ENCODE measurements at places on chromosomes 5 and 9.

- DNase-seq = no peak
Observed at GRCh38 chr5:33479311-33479710, 38.5 kb downstream of the TARS1 start.

DNA sequence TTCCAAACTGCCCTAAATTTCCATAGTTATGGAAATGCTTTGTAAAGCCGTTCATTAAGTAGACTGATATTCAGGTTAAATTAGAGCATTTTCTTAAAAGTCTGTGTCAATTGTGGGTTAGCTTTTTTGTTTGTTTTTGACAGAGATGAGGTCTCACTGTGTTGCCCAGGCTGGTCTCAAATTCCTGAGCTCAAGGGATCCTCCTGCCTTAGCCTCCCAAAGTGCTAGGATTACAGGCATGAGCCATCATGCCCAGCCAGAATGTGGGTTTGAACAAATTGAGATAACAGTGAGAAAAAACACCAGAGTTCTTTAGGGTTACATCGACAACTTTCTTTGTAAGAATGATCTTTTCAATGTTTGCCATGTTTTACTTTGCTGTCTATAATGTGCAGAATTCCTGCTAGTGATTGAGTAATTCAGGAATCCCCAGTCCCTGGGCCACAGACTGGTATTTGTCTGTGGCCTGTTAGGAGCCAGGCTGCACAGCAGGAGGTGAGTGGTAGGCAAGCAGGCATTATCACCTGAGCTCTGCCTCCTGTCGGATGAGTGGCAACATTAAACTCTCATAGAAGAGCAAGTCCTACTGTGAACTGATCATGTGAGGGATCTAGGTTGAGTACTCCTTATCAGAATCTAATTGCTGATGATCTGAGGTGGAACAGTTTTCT lies 80.5 kb downstream of the RAI14 start:
- DNase-seq = no peak

- no peak for DNase-seq
Observed at GRCh38 chr9:91178281-91179236, 183.2 kb downstream of the AUH start.

DNA sequence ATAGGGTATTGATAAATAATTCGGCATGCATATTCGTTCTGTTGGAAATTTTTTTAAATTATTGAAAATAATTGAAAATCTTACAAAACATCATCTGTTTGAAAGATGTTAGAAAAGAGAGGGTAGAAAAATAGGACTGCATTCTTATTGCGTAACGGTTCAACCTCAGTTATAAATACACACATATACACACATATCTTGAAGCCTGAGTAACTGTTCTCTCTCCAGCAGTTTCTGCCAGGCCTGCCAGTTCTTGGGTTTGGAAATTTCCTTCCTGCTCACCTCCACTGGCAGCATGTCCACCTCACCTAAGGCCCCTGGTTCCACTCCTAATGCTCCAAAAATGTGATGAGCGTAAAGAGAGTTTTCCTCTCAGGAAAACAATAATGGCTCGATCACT lies 9.1 kb downstream of the SPATA31E1 start:
- no peak for DNase-seq

DNA sequence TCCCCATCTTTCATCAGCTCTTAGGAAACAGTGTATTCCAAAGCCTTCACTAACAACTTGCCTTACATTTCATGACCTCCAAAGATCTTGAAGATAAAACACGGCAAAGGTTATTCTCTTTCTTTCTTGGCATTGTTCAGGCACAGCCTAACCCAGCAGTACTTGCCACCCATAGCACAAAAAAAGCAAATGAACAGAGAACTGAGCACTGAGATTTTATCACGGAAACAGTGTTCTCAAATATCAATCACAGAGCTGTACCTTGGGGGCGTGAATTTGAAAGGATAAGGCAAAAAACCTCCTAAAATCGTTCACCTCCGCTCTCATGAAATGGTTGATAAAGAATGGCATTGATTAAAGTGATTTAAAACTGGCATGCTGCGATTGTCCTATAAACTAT lies 16.9 kb upstream of the KCNV2 start:
- no peak for DNase-seq

- DNase-seq = no peak
Observed at GRCh38 chr5:140360681-140361479, 886 bp downstream of the SLC4A9 start.

- DNase-seq = no peak
Observed at GRCh38 chr9:4755026-4755609, 14.1 kb upstream of the AK3 start.

DNA sequence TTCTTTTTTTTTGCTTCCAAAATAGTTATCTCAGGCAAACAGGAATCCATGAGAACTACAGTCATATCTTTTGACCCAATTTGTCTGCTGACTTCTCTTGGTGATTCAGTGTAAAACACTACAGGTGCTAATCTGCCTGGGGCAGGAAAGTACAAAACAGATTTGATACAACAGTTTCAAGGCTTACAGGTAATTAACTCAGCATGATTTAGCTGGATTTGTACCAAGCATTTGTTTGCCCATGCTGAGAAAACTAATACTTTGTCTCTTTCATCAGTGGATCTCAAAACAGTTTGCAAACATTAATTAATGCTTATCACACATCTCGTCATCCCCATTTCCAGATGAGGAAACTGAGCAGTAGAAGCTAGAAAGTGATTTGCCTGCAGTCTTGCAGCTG lies 312.5 kb upstream of the SEMA6A start:
- no peak for DNase-seq

GRCh38 chr5:59445741-59446140 lies 447.8 kb downstream of the PDE4D start:
- no peak for DNase-seq

DNA sequence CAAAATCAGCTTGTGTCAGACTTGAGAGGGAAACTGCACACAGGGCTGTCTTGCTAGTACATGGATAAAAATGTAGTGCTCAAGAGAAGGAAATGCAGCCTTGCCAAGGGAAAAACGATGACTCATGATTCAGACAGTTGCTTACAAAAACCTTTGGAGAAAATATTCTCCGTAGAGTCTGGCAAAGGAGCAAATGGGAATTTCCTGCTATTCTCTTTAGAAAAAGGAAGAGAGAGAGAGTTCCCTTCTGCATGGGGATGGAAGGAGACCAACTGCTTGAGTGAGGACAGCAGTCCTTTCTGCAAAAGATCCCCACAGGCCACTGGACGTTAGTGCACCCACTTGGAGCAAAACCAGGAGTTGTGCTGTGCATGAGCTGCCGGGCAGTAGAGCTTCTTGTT lies 7.6 kb downstream of the IFNB1 start:
- no peak for DNase-seq

GRCh38 chr5:77367741-77368140 lies 124.4 kb downstream of the WDR41 start:
- no peak for DNase-seq

DNA sequence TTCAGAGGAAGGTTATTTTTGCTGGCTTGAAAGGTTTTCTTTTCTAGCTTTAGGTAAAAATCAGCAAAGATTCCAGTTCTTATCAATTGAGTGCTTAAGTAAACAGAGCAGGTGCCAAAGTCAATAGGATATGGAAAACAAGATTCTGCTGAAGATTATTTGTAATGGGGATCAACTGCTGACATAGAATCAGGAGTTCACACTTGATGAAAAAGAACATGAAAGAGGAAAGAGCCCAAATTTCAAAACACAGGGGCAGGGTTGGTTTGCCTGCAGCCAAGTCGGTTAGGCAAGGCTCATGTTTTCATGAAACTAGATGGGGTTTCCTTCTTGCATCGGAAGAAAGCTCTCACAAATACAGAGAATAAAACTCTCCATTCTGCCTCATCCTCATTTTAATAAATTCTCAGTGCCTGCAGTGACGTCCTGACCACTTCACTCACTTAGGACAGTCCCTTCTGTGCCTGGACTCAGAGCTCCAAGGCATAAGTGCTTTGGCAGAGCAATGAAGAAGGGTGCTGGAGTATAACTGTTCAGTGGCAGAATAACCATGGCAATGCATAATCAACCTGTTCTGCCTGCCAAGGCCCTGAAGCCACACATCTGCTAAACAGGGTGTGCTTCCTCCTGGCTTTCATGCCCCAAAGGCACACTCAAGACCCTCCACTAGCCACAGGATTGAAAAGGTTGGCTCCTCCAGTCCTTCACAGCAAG lies 179.6 kb downstream of the GNAQ start:
- no peak for DNase-seq

DNA sequence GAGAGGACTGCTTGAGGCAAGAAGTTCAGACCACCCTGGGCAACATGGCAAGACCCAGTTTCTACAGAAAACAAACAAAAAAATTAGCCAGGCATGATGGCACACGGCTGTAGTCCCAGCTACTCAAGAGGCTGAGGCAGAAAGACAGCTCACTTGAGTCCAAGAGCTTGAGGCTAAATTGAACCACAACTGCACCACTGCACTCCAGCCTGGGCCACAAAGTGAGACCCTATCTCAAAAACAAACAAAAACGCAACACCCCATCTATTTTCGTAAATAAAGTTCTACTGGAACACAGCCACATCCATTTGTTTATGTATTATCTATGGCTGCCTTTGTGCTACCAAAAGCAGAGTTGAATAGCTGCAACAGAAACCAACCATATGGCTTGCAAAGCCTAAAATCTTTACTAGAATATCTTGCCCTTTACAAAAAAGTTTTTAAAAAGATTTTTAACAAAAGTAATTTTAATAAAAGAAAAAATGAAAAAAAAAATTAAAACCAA lies 67.5 kb downstream of the SETX start:
- no peak for DNase-seq

- no peak for DNase-seq
Observed at GRCh38 chr5:120479066-120479465, 15.0 kb downstream of the PRR16 start.

DNA sequence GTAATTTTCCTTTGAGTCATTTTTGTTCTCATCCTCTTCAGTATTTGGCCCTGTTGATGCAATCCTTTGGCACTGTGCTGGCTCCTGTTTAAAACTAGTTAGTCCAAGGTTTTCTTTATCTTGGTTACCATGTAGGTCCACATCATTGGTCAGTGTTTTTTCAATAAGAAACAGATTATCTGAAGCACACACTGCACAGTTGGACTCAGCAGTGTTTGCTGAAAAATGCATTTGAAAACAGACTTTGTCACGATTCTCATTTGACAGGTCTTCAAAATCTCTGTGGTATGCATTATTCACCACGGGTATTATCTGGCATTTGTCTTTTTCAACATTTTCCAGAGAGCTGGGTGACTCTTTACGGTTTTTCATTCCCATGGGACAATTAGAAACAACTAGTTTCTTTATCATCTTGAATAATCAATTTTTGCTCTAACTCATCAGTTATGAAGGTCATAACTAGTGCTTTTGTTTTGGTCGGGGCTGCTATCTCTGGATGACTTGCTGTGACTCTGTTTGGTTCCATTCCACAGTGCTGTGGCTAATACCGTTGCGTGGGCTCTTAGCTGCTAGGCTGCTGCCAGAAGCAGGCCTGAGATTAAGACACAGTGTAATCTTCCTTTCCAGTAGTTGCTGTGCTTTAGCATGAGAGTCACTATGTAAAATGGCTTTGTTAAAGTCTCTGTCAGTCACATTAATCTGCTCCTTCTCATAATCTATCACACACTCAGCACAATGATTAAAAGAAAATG lies 36.2 kb downstream of the NUDT12 start:
- DNase-seq = no peak

- DNase-seq = no peak
Observed at GRCh38 chr5:151465476-151465875, 18.1 kb downstream of the SLC36A1 start.

GRCh38 chr9:105047742-105048041 lies 119.7 kb upstream of the ABCA1 start:
- no peak for DNase-seq

DNA sequence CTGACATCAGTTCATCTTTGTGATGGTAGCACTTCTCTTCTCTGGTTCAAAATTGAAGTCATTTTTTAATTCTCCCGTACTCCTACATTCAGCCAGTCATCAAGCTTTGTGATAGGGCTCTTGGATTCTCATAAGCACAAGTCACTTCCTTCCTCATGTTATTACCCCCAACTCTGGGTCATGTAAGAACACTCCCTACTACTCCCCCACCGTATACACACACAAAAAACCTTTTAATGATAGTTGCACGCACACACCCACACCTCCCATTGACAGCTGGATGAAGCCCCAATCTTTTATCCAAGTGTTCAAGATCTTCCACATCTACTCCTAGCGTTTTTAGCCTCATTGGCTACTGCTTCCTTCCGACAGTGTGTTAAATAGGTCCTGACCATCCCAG lies 16.8 kb downstream of the KDM3B start:
- no peak for DNase-seq

GRCh38 chr5:56126487-56127179 lies 106.5 kb downstream of the ANKRD55 start:
- DNase-seq = no peak

DNA sequence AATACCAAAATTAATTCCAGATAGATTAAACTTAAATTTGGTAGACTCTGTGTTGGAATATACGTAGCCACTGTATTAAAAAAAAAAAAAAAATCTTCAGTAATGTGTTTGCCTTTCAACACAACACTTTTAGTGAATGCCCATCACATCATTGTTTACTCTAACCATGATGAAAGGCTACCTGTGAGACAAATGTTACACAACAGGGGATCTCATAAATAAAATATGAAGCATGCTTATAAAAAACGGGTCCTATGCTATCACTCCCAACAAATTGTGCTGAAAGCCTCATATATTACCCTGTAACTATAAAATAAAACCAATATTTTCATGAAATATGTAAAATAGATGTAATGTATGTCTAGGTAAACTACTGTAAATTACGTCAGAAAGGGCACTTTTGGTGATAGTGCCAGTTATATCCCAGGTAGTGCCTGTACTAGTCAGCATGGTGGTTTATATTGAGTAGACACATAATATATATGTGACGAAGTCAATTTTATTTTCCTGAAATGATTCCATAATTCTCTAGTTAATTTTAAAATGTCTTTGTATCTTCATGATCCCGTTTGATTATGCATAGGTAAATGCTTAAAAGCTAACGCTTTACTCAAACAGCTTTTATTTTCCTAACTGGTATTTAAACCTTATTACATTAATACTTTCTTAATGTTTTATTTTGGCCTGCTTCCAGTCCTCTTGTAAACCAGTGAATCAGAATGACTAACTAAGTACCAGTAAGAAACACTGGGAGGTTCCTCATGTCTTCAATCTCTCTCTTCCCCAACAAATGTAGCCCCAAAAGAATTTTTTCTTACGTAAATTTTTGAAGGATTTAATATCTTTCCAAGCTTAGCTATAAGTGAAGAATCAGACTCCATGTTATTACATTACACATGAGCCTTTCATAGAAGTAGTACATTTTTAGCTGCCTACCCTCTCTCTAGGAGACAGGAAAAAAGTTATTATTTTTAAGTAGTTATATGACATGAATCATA lies 420.3 kb downstream of the GABRG2 start:
- no peak for DNase-seq

GRCh38 chr5:119347991-119348390 lies 7.8 kb upstream of the TNFAIP8 start:
- no peak for DNase-seq

- DNase-seq = no peak
Observed at GRCh38 chr5:138605254-138605972, 30.2 kb upstream of the HSPA9 start.

DNA sequence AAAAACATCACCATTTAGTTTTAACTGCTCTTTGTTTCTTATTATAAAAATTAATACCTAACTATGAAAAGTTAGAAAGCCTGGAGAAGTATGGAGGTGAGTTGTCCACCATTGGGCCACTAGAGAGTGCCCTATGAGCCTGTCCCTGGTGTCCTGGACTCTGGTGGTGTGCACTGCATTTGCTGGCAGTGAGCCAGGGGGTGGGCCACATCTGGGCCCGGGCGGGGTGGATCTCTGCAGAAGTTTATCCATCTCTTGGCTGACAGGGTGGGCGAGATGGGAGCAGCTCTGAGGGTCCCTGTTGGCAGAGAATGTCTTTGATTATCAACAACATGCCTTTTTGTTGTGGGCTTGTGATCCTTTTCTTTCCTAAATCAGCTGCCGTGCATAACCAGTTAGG lies 8.2 kb downstream of the TENT4A start:
- no peak for DNase-seq

Data from CD8-positive, alpha-beta T cell (primary cell).